ENCODE measurements at places on chromosomes 1 and 21.

- DNase-seq = no peak
These were observed 356.6 kb downstream of the DSCAM start for GRCh38 chr21:40490408-40490807.

DNA sequence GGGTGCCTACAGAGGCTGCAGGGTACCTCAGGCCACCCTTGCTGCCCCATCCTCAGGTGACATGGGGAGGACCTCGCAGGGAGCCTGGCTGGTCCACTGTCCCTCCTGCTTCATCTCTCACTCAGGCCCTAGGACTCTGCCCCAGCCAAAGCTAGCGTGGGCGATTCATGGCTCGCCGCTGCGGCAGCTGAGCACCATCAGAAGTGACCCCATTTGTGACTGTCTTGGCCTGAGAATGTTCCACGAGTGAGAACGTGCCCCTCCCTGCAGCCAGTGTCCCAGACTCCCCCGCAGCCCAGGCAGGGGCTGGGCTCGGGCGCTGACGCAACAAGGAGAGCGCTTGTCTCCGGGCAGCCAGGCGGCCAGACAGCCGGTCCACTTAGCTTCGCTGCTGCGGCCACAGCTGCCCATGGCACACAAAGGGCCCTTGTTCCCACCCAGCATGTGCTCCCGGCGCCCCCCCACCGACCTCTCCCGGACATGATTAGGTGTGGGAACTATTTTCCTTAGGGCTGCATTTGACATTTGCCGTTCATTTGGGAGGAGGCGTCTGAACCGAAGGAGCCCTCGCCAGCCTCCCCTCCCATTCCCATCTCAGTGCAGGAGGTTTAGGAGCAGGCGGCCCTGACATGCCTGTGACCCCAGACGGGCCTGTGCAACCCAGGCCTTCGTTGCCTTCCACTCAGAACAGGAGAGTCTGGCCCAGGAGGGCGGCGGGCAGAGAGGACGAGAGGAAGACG is 19.3 kb upstream of the POFUT2 start:
- no peak for DNase-seq

GRCh38 chr1:79161077-79161476 is 154.5 kb upstream of the ADGRL4 start:
- no peak for DNase-seq

DNA sequence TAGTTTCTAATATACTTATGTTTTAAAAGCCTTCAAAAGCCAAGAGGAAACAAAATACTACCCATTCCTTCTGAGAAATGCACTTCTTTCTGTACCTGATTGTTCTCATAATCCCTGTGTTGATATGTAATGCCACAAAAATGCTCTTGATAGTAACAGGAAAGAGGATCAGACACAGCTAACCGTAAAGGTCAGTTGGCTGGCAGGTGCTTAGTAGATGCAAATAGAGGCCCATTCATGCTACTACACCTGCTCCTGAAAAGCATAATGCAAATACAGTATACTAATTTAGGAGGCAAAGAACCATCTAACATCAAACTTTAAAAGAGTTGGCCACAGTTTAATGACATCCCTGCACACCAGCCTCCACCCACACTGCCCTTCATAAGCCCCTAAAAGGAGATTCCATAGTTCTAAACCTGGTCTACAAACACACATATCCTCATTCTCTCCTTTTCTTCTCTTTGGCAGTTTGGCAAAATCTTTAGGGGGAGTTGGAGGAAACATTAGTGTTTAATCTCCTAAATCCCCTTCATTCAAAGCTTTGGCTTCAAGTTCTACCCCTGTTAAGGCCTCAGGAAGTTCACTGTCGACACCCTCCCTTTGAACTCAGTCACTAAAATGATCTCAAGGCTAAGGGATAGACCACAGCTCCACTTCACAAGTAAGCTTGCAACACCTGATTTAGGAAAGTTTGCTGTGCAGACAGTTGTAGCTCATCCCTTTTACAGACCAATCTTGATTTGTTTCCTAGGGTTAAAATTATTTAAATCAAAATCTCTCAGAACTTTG is 2.9 kb upstream of the CD46 start:
- DNase-seq = no peak

- peak; percentile 3 for DNase-seq
These were observed 692 bp downstream of the SORT1 start for GRCh38 chr1:109396871-109397580.

- no peak for DNase-seq
These were observed 37.5 kb downstream of the CDC42BPA start for GRCh38 chr1:227280836-227281235.

GRCh38 chr1:205493241-205494085 is 11.0 kb upstream of the CDK18 start:
- DNase-seq = no peak

GRCh38 chr1:172566196-172566997 is 33.4 kb downstream of the SUCO start:
- DNase-seq = no peak

DNA sequence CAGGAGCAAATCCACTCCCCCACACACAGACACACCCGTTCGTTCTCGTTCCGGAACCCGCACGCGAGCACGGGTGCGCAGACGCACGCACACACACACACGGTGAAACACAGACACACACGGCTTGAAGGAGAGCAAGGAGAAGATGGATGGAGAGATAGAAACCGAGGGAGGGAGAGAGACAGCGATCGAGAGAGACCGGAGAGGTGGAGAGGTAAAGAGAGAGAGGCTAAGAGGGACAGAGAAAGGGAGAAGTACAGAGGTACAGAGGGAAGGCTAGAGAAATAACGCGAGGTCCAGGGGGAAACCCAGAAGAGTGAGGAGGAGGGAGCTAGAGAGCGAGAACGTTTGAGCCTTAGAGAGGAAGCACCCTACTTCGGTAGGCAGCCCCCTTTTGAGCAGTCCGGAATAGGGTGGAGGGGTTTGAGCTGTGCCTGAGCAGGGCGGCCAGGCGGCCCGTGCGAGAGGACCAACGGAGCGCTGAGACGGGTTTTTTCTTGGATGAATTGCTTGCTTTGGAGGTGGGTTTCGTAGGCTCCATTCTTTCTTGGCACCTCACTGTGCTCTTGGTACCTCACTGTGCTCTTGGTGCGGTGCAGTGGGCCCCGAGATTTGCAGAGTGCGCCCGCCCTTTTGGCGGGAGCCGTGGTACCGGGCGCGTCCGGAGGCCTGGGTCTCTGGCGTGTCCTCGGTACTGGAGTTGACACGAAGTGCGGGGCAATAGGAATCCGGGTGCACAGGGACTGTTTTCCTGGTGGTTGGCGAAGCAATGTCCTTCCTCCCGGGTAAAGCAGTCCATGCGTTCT is 88.4 kb upstream of the RHOU start:
- peak; percentile 20 for DNase-seq

DNA sequence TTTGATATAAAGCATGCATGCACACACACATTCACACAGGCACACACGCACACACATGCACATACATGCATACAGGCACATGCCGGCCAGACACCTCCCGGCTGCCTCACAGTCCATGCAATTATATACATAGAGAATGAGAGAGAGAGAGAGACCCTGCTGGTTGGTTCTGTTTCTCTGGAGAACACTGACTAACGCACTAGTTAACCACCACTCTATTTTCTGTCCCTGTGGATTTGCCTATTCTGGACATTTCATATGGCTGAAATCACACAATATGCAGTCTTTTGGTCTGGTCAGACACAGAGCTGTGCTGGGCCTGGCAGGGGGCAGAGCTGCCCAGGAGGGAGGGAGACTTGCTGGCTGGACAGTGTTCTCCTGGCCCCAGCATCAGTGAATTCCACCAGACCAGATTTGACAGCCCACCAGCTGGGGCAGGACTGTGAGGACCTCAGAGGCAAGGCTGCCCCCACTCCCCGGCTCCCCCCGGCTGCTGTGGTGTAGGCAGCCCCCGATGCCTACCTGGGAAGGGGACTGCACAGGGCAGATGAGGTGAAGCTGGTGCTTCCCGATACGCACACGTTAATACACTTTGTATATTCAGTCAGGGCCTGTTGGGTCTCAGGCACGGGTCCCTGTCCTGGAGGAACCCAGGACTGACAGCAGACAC is 152.2 kb downstream of the NPHP4 start:
- no peak for DNase-seq

GRCh38 chr21:34191876-34192275 is 118.5 kb downstream of the MRPS6 start:
- DNase-seq = no peak

GRCh38 chr1:230917284-230918135 is 49.2 kb upstream of the C1orf198 start:
- DNase-seq = peak; percentile 63

DNA sequence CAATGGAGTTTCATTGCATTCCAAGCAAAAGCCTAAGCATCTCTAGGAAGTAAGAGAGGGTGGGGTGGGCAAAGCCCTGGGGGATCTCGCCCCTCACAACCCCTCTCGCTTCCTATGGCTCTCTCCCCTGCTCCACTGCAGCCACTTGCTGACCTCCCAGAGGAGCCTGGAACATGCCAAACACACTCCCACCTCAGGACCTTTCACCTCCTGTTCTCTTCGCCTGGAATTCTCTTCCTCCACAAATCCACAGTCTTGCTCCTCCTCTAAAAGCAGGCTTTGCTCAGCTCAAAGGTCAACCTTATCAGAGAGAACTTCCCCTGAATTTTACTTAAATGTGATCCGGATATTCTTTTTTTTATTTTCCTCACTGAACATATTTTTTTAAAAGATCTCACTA is 20.9 kb upstream of the SRRM1 start:
- no peak for DNase-seq

DNA sequence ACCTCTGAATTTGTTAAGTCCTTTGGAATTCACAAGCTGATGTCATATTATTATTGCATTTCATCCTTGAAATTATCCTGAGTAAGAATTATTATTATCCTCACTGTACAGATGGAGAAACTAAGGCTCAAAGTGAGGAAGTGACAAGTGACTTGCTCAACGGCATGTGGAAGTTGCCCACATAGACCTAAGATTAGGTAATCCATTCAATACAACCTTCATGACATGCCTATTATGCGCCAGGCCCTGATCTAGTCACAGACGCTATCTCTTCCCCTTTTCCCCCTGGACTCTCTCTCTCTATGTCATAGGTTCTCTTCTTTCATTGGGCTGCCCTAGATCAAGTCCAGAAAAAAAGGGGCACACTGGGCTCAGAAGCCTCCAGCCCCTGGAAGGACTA is 84.9 kb upstream of the KCNK2 start:
- DNase-seq = no peak

DNA sequence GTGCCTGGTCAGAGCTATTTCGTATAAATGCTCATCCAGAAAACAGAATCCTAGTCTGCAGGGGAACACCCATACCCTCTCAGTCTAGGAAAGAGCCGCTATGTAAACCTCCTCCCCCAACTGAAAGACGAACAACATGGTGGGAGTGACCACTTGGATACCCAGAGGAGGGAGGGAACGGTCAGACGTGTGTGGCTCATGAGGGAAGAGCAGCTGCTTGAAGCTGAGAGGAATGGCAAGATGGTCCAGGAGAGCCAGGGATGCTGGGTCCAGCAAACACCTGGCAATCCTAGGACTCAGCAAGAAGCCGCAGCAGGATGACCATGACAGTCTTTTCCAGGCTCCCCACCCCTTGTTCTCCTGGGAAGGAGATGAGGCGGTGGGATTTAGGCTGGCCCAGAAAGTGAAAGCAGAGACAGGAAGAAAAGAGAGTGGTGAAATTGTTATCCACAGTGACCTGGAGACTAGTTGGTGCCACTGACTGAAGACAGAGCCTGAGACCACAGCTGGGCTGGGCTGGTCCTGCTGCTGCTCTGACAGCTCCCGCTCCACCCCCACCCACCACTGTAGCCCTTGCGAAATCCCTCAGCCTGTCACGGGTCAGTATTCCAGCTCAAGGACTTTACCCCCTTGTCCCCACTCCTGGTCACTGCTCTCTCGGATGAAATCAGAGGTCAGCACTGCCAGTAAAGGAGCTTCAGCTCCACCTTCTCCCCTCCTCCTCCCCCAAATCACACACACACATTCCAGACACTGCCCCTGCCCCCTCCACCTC is 3.6 kb downstream of the CERS2 start:
- DNase-seq = no peak

Measured in stimulated activated CD4-positive, alpha-beta T cell treated with anti-CD3 and anti-CD28 coated beads, Interleukin-4, amount 100 ng/mL, for 1 hour (primary cell).